ENCODE measurements at places on chromosomes 3 and 15. TPM values are rescaled to one million over a fixed set of nuclear protein-coding genes. Genes with fewer than 3 reads are reported as not detected.

GRCh38 chr15:40217166-40217824 lies 21.6 kb upstream of the PAK6 start:
- peak; percentile 82 for DNase-seq

DNA sequence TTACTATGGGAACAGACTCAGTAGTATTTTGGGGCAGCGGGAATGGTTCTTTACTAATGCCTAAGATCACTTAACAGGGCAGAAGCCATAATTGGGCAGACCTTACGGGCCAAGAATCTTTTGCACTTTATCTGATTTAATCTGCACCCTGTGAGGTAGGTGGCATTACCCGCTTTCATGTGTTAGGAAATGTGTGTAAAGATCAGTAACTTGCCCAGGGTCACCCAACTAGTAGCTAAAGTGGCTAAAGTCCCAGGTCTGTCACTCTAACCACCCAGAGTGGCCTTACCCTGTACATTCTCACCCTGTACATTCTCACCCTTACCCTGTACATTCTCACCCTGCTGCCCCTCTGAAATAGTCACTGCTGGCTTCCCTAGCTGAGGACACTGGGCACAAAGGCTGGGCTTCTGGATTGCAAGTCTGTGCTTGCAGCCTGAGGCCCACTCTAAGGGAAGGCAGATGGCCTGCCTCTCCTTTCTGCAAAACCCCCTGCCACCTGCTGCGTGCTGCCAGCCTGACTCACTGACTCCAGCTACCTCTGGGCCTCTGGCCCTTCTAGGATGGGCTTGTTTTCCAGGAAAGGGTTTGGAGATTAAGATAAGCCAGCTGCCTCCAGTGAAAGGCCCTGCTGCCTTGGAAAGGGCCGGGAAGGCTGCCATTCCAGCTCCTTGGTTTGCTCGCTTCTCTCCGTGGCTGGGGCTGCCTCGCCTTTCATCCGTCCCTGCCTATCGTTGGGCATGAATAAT lies 37.5 kb upstream of the MYZAP start:
- DNase-seq, result peak; percentile 59

DNA sequence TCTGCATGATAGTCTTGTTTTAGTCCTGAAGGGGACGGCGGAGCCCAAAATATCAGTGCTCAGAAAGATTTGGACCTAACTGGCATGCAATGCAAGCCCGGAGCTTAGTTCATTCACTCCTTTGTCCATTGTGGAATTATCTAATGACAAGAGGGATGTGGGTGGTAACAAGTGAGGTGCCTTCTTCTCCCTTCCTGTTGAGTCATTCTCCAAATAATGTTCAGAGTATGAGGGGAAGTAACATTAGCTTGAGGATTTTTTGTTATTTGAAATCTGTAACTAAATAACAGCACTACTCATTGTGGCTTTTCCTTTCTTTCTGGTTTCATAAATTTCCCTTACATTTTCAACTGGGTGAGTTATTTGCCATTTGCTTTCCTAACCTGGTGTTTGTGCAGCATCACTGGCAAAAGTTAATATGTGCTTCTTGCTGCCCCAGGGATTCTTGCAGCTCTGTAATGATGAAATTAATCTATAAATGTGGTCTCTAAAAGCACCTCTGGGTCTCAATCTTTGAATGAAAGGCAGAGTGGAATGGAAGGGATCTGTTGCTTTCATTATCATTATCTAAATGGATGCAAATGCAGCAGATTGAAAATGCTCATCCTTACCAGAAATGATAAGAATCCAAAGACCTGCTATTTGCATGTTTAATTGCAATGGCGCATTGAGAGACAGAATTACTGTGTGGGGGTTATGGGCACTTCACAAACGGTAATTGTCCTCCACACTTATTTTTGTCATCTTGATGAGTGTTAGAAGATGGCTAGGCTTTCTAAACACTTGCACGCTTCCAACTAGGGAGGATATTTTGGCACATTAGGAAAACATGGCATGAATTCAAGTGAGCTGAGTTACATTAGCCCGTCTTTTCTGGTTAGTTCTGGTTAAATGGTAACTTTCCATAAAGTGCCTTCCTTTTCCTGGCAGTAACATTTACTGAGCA lies 89.9 kb upstream of the MITF start:
- peak; percentile 43 for DNase-seq

GABRR3 gene
- total RNA-seq, result not detected

All from fibroblast of the aortic adventitia (primary cell).